ENCODE measurements at places on chromosomes 5 and 9.

- DNase-seq, result no peak
Measured at GRCh38 chr9:88326936-88327335, 61.3 kb upstream of the SPIN1 start.

GRCh38 chr5:154367101-154367500 lies 78.7 kb upstream of the SAP30L start:
- DNase-seq, result no peak

- DNase-seq, result no peak
Measured at GRCh38 chr5:35513612-35514011, 104.1 kb upstream of the SPEF2 start.

DNA sequence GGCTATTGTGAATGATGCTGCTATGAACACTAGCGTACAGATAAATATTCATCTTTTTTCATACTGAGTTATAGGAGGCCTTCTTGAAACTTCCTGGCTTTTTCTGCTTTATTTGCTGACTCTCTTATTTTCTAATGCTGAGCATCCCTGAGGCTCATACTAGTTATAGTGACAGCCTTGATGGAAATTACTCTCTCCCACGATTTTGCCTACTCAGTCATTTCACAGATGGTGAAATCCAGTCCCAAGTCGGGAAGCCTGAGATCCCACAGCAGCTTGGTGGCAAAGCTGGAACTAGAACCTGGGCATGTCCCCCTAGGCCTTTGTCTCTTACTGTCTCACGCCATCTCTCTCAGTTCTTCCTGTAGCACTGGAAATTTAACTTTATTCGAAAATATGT lies 22.4 kb downstream of the NANS start:
- no peak for DNase-seq

- no peak for DNase-seq
Measured at GRCh38 chr5:16995372-16995771, 59.3 kb upstream of the MYO10 start.

- no peak for DNase-seq
Measured at GRCh38 chr9:16618524-16618923, 251.9 kb downstream of the BNC2 start.

- DNase-seq, result no peak
Measured at GRCh38 chr5:61363401-61364114, 31.5 kb downstream of the ZSWIM6 start.

DNA sequence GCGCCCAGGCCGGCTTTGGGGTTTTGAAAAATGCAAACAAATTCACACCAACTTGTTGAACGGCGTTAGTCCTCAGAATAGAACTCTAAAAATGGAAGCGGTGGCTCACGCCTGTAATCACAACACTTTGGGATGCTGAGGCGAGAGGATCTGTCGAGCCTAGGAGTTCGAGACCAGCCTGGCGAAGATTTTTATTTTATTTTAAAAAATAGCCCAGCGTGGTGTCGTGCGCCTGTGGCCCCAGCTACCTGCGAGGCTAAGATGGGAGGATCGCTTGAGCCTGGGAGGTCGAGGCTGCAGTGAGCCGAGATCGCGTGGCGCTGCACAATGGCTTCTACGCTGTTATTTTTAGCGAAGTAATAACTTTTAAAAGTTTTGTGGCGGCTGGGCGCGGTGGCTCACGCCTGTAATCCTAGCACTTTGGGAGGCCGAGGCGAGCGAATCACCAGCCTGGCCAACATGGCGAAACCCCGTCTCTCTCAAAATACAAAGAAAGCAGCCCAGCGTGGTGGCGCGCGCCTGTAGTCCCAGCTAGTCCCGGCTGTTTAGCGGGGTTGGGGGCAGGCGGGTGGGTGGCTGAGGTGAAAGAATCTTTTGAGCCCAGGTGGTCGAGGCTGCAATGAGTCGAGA lies 694 bp upstream of the PLIN2 start:
- peak; percentile 59 for DNase-seq

All from hematopoietic multipotent progenitor cell treated with erythropoietin and hydrocortisone succinate and interleukin-3 and kit ligand, for 4 days (in vitro differentiated cells).